ENCODE measurements at places on chromosomes 5 and 9. TPM values are rescaled to one million over a fixed set of nuclear protein-coding genes. Genes with fewer than 3 reads are reported as not detected.

Gene IL13
- 0.07 TPM for polyA plus RNA-seq

Gene GRIA1
- 0.04 TPM for polyA plus RNA-seq

Gene TLN1
- 64.5 TPM for polyA plus RNA-seq

Gene GRHPR
- polyA plus RNA-seq: 54.3 TPM

Gene SH3TC2
- polyA plus RNA-seq: 0.31 TPM

Gene LARP1
- polyA plus RNA-seq: 50.4 TPM

Gene TUBB4B
- 143 TPM for polyA plus RNA-seq

Gene CYSRT1
- polyA plus RNA-seq: 1.3 TPM

Gene PIK3R1
- polyA plus RNA-seq: 4.2 TPM

Gene IFNA2
- polyA plus RNA-seq: not detected

Gene C7
- 36.0 TPM for polyA plus RNA-seq

Gene EPB41L4A
- 6.8 TPM for polyA plus RNA-seq

Gene PCDHB7
- polyA plus RNA-seq: 0.49 TPM

Gene PCDHGC4
- 0.65 TPM for polyA plus RNA-seq

Gene PCDHB5
- 2.3 TPM for polyA plus RNA-seq

Gene CCL28
- 6.5 TPM for polyA plus RNA-seq

Gene SHISAL2B
- polyA plus RNA-seq: 69.8 TPM

Gene F12
- 1.1 TPM for polyA plus RNA-seq

Gene MATR3
- polyA plus RNA-seq: 47.0 TPM

Gene PTGDS
- polyA plus RNA-seq: 35.0 TPM

Gene CNTNAP3B
- polyA plus RNA-seq: 1.7 TPM

Gene CDH9
- not detected for polyA plus RNA-seq

Gene SPARC
- polyA plus RNA-seq: 27.2 TPM

Gene NEURL1B
- polyA plus RNA-seq: 4.5 TPM

Gene P4HA2
- polyA plus RNA-seq: 28.3 TPM

Gene LTC4S
- polyA plus RNA-seq: 4.2 TPM

Gene ZDHHC11
- polyA plus RNA-seq: 18.1 TPM

Gene IRX1
- 3.4 TPM for polyA plus RNA-seq

Gene PPP3R2
- 0.02 TPM for polyA plus RNA-seq

Gene HACD4
- polyA plus RNA-seq: 0.33 TPM

Gene MRNIP
- 49.2 TPM for polyA plus RNA-seq

Gene NR4A3
- polyA plus RNA-seq: 3.8 TPM

Gene SKIC3
- polyA plus RNA-seq: 9.7 TPM

Gene CARTPT
- polyA plus RNA-seq: 0.82 TPM

Gene ARID3C
- polyA plus RNA-seq: not detected

Gene MCCC2
- polyA plus RNA-seq: 19.9 TPM

Gene INSL4
- polyA plus RNA-seq: not detected

Gene TJP2
- polyA plus RNA-seq: 29.8 TPM

Gene WHRN
- polyA plus RNA-seq: 32.2 TPM

Gene PLAC8L1
- polyA plus RNA-seq: 0.87 TPM

Gene TAS2R1
- polyA plus RNA-seq: not detected

Gene RNF14
- polyA plus RNA-seq: 7.8 TPM

Gene BBLN
- polyA plus RNA-seq: 86.1 TPM

Gene SPATA31C1
- polyA plus RNA-seq: not detected

Gene ISL1
- polyA plus RNA-seq: 30.5 TPM
